Stimulated activated CD4-positive, alpha-beta T cell treated with anti-CD3 and anti-CD28 coated beads, Interleukin-12 subunit alpha, Interleukin-12 subunit beta, amount 100 ng/mL, for 4 hours (primary cell): ENCODE measurements at places on chromosomes 5 and 9.

- no peak for DNase-seq
Measured at GRCh38 chr5:130323804-130324454, 419.7 kb downstream of the CHSY3 start.

GRCh38 chr9:95385521-95385920 lies 68.0 kb upstream of the FANCC start:
- no peak for DNase-seq

DNA sequence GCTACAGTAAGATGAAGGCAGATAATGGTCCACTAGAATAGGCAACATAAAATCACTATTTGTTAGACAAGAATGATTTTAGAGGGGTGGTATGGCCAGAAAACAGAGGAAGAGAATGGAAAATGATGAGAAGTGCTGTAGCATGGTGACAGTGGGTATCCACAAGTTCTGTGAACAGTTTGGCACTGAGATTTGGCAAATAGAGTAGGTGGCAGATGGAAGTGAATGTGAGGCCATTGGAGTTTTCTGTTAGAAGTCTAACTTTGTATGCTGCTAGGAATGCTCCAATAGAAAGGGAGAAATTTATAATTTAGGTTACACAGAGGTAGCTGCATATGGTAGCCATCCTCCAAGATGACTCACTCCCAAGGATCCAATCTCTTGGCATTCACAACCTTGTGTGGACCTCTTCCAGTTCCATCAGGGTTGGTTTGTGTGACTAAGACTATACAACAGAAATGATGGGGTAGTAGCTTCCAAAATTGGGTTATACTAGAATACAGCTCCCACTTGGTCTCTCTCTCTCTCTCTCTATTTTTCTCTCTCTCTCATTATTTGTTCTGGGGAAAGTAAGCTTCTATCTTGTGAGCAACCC lies 646.9 kb upstream of the ZNF608 start:
- DNase-seq = no peak

- DNase-seq = no peak
Measured at GRCh38 chr5:129379406-129379805, 80.7 kb upstream of the ADAMTS19 start.

GRCh38 chr5:40879163-40879942 lies 29.9 kb upstream of the C7 start:
- DNase-seq = no peak

DNA sequence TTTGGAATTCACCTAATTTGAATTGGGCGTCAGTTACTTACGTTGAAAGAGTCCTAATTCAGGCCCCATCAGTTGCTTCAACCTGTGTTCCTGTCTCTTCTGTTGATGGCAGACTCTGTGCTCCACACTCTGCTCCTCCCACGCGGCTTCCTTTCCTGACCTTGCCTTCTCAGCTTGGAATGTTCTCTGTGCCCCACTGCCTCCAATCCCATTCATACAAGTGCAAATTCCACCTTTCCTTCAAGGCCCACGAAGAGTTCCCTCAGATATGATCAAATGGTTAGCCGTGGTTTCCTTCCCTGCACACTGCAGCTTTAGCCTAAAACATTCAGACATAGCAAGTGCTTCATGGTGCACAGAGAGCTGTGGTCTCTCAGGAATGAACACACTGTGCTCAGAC lies 65.7 kb downstream of the SREK1 start:
- no peak for DNase-seq

DNA sequence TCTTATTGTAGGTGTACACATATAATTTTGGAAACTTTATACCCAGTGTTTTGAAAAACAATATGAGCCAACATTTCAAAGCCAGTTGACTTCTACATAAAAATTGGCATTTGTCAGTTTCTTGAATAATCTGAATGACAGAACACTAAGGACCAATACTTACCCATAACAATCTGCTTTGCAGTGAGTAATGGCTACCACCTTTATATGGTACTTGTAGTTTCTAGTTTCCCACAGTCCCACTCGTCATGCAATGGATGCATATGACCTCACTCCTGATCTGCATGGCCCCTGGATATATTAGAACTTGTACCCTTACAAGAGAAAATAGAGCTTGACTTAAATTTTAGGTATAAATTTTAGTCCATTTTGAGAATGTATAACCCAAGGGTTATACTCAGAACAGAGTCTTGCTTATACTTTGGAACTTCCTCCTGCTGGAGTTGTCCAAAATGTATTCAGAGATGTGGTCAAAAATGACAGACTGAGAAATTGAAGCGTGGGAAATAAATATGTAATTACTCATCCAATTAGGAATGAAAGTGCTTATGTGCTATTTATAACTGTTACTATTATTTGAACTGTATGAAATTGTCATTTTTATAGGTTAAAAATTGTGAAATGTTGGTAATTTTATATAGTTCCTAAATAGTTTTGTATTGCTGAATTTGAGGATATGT lies 19.5 kb downstream of the XRCC4 start:
- DNase-seq = no peak

GRCh38 chr5:13566871-13567339 lies 377.6 kb downstream of the DNAH5 start:
- DNase-seq = no peak

GRCh38 chr5:177005619-177006264 lies 837 bp downstream of the UIMC1 start:
- DNase-seq = peak; percentile 60

DNA sequence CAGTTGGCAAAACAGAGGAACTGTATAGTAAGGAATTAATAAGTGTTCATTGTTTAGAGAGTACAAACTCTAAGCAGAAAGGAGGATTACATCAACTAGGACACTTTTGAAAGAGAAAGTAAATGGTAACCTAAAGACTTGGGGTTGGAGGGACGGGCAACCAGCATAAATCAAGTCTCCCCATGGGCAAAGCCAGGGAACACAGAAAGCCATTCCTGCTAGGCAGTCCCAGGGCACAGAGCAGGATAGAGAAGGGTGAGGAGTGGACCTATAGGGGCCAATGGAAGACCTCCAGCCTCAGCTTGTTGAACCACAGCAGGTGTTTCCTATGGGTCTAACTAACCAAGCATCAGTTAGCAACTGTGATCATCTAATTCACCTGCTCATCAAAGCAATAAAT lies 9.2 kb upstream of the ERAP1 start:
- DNase-seq = no peak

- DNase-seq = no peak
Measured at GRCh38 chr5:98424681-98425450, 348.6 kb upstream of the RGMB start.

- DNase-seq = peak; percentile 71
Measured at GRCh38 chr5:177362610-177363507, 5.1 kb downstream of the RGS14 start.

DNA sequence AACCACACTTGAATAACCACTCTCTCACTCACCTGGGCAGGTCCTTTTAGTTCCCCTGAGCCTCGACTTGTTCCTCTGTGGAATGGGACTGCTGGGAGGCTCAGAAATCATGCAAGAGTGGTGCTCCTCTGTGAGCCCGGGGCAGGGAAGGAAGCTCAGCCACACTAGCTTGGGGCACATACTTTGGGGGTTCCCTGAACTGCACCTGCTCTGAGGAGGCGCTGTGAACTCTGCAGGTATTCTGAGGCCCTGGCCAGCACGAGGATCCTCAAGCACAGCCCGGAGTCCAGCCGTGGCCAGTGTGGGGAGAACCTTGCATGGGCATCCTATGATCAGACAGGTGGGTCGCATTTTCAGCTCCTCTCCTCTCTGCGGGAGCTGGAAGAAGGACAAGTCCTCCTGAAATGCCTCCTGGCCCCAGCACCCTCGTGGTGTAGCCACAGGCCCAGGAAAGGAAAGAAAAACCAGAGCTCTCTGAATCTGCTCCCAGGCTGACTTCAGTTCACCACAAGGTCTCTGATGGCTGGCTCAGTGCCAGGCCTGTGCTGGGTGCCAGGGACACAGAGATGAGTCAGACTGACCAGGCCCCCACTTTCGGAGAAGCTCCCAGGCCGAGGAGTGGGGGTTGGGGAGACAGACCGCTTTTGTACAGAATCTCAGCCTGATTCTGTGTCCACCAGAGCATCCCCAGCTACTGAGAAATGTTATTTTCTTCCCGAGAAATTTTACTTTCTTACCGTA lies 11.9 kb downstream of the GLIPR2 start:
- peak; percentile 51 for DNase-seq

DNA sequence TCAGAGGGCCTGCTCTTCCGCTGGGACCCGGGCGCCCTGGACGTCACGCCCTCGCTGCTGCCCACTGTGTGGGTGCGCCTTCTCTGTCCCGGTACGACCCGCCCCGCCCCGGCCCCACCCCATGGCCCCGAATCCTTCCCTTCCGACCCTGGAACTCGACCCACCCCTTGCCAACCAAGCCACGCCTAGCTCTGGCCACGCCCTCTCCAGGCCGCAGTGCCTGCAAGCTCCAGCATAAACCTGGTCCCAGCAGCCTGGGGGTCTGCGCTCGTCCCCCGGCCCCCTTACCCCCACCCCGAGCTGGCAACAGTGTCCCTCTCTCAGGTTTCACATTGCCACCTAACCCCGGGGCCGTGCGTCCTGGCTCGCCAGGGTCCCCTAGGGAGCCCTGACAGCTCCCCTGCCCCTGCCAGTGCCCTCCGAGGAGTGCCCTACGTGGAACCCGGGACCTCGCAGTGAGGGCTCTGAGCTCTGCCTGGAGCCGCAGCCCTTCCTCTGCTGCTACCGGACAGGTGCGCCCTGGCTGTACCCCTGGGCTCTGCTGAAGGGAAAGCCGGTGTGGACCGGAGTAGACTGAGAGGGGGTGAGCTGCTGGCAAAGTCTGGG lies 3.4 kb downstream of the ADGRD2 start:
- DNase-seq = no peak

DNA sequence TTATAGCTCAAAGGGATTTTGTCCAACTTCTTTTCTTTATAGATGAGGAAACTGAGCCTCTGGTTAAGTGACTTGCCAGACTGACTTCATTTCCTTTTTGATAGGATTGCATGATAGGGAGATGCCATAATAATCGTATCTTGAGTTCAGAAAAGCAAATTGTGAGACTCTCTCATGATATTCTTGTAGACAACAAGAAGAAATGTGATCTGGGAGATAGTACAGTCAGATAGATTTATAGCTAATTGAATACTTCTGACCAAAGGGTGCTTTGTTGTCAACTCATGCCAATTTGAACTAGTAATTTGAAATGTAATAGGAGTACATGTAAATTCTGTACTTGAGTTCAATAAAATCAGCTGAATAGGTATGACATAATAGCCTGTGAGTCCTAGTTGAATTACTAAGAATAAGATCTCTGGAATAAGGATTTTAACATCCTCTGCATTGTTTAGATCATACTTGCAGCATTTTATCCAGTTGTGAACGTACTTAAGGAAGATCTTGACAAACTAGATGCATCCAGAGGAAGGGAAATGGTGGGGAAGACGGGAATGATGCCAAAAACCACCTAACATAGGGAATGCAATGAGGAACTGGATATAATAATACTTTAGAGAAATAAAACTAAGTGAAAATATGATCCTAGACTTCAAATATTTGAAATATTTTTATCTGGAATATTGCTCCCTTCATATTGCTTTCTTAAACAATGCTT lies 25.5 kb downstream of the CWC27 start:
- no peak for DNase-seq

GRCh38 chr5:122062205-122062604 lies 15.9 kb downstream of the LOX start:
- no peak for DNase-seq

GRCh38 chr5:161096581-161096980 lies 244.6 kb upstream of the ATP10B start:
- no peak for DNase-seq

GRCh38 chr5:158876263-158876942 lies 223.3 kb downstream of the EBF1 start:
- no peak for DNase-seq

DNA sequence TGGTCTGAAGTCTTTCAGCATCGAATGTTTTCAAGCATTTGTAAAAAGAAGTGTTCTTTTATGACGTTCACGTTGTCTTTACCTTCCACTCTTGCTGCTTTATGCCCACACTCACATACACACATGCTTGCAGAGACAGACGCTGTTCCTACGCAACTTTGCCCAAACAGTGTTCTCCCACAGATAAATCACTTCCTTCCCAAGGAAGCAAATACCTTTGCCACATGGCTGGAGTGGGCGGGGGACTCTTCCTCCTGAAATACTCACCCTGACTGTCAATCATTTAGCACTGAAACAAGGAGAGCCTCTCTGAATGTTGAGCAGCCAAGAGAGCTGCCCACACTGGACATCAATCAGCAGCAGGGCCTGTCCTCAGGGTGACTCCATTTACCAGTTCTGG lies 22.4 kb upstream of the ASTN2 start:
- DNase-seq = no peak

GRCh38 chr5:52466113-52466512 lies 321.6 kb upstream of the ITGA1 start:
- DNase-seq = no peak

DNA sequence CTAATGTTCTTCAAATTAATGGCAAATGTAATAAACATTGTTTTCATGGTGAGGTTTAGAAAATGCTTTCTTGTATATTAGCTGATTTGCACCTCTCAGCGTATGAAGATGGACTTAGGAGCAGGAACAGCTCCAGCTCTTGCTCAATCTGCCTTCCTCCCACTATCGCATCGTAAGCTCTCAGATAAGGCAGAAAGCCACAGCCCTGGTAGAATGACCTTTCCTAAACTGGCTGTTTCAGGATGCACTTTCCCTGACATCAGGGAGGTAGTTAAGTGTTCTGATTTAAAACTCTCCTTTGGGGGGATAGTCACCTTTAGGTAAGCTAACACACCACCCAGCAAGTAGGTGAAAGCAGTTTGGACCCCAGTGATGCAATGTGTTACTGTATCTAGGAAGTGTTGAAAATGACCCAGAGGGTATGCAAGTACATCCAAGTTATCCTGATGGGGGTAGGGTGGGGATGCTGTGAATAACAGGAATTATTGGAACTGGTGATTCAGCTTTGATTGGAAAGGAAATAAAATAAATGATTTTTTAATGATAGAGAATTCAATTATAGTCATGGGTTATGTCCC lies 72.3 kb downstream of the LMNB1 start:
- DNase-seq = no peak

GRCh38 chr9:97237311-97237786 lies 70.1 kb upstream of the CCDC180 start:
- no peak for DNase-seq

- DNase-seq = no peak
Measured at GRCh38 chr5:163846512-163846911, 341.1 kb downstream of the MAT2B start.

GRCh38 chr5:43997647-43998272 lies 391.5 kb downstream of the FGF10 start:
- DNase-seq = no peak

GRCh38 chr9:101032426-101032825 lies 3.9 kb downstream of the PLPPR1 start:
- no peak for DNase-seq
